Stimulated activated CD4-positive, alpha-beta T cell treated with anti-CD3 and anti-CD28 coated beads, Interleukin-15, amount 100 ng/mL, for 1 hour (primary cell): ENCODE measurements at places on chromosomes 6 and 20.

DNA sequence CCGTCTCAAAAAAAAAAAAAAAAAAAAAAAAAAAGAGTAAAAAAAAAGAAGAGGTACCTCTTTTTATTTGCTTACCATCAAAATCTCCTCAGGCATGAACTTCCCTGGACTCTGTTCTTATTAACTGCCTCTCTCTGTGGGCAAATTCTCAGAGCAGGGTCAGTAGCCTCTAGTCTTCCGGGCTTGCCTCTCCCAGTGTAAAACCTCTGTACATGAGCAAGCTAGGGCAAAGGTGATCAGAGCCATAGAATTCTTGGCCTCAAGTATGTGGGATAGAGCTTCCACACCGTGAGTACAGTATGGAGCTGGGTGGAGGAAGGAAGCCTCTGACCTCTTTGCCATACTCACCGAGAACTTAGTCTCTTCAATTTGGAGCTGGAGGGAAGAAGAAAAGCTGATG is 58.5 kb downstream of the TRPC4AP start:
- no peak for DNase-seq

GRCh38 chr20:5864428-5864827 is 85.9 kb downstream of the TRMT6 start:
- DNase-seq: no peak

DNA sequence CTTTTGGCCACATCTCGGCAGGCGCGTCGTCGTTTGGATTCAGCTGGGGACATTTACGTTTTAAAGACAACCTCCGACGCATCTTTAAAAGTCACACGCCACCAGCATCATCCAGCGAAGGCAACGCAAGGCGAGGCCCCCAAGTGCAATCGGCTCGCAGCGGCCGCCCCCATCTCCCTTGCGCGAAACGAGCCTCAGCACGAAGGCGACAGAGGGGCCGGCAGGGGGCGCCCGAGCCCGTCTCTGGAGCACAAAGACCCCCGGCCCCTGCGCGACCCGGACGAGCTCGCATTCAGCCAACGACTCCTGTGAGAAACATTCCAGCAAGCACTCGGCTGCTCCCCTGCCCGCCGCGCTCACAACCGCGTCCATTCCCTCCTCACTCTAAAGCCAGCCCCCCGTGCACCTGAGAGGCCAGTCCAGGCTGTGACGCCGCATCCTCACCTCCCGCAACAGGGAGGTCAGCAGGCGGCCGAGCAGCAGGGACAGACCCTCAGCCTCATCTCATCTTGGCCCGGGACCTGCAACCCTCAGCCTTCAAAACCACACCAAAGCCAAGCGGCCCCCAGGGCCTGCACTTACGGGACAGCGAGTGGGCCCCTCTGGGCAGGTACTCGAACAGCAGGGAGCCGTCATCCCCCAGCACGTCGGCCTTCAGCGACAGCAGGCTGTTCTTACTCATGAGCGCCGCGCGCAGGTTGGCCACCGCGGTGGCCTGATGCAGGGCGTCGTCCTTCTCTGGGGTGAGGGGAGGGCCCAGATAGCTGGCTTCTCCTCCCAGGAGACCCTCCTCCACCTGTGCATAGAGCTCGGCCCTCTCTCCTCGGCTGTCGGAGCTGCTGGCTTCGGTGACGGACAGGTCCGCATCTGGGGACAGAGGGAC is 35.8 kb downstream of the SLC2A4RG start:
- DNase-seq: peak; percentile 37

GRCh38 chr6:80454197-80454596 is 347.7 kb downstream of the BCKDHB start:
- DNase-seq: no peak

DNA sequence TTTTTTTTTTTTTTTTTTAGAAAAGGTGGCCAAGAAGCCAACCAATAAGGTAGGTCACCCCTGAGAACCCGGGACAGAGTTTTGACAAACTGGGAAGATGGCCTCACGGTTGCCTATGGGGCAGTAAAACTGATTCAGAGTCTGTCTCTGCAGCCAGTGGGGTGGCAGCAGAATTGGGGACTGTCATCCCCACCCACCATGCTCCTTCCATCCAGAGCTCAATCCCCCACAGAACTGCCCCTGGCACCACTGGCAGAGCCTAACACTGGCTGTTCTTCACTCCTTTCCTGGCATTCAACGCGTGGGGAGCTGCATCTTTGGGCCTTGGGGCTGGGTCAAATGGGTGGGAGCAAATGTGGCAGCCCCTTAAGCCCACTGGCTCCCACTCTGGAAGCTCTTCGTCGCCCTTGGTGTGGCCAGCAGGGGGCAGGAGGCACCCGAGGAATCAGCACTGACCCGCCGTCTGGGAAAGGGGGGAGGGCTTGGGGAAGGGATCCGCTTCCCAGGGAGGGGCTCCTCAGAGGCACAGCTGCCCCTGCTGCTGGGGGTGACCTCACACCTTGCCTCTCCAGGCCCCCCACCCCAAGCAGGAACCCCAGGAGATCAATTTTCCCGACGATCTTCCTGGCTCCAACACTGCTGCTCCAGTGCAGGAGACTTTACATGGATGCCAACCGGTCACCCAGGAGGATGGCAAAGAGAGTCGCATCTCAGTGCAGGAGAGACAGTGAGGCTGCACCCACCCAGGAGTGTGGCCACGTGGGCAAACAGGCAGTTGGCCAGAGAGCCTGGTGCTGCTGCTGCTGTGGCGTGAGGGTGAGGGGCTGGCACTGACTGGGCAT is 10.4 kb downstream of the CD40 start:
- DNase-seq: no peak

DNA sequence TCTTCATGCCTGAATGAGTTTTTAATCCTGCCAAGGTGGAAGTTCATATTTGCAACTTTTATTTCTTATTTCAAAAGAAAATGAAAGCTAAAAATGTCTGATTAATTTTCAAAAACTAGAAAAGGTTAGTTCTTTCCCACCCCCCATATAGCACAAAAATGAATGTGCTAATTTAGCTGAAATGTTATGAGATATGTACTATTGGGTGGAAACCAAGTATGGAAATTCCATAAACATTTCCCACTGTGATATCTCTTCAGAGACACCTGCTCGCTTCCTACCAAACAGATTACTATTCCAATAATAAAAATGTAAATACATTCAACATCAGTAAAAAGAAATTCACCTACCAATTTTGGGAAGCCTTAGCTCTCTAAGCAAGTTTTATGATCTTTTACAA is 678.6 kb upstream of the ID4 start:
- DNase-seq: no peak
